ENCODE measurements at places on chromosomes 13 and 19.

DNA sequence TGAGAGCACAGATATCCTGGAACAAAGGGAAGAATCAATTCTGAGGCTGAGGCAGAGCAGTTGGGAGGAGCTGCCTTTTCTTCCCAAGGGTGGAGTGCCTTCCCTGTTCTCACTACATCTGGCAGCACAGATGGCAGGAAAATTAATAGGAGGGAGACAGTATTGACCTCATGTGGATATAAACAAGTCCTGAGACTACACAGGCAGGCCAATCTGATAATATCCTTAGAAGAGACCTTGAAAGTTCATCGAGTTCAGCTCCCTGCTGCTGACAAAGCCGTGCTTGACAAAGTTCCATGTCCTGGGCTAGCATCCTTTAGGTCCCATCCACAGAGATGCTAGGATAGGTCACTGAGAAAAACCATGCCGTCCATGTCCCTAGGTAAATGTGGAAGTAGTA, 1451.5 kb downstream of the EFNB2 start:
- DNase-seq, result no peak

DNA sequence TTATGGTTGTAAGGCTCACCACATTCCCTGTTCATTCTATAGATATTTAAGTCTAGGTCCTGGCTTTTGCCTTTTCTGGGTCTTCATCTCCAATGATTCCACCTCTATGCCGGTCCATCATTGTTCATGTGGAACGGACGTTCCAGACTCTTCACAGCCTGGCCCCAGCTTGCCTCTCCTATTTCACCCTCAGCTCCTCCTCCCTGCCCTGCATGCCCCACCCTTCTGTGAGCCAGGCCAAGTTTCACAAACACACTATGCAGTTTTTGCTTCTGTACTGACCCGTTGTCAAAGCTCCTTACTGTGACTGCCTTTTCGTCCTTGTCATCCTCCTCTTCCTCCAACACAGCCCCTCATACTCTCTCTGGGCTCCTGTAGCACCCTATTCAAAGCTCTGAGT, 31.3 kb downstream of the TEX26 start:
- peak; percentile 13 for DNase-seq

GRCh38 chr19:49559928-49560327, 20.4 kb downstream of the NOSIP start:
- no peak for DNase-seq

DNA sequence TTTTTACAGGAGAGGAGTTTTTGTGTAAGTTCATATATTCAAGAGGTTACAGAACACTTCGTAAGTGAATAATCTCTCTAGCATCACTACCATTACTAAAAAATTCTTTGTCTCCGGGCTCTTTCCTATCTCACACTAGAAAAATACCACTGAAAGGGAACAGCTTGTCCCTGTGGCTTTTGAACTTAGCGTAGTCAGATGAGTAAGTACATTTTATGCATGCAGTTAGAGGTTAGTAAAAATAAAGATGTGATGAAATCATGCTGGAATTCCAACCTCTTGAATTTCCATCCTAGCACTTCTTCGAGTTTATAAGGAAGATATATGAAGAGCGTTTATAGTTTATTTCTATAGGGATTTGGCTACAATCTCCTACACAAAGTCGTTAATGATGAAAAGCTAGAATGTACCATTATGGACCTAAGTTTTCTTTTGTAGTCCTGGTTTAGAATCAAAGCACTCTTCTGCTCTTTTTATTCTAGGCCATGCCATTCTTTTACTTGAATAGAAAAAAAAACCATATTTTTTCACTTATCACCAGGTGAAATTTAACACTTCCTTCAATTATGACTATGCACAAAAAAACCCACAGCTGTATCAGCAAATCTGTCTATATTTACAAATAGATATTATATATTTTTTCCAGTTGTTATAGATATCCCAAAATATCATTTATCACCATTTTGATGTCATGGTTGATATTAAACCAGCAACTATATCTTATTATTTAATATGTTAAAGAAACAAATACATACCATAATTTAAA, 139.9 kb upstream of the PCDH9 start:
- DNase-seq, result peak; percentile 63

- DNase-seq, result no peak
Observed at GRCh38 chr19:17160908-17161307, 54.2 kb upstream of the USE1 start.

Measured in H4 (cell line).